ENCODE measurements at places on chromosomes 5 and 9.

- no peak for DNase-seq
Measured at GRCh38 chr9:18477719-18478118, 3.8 kb downstream of the ADAMTSL1 start.

DNA sequence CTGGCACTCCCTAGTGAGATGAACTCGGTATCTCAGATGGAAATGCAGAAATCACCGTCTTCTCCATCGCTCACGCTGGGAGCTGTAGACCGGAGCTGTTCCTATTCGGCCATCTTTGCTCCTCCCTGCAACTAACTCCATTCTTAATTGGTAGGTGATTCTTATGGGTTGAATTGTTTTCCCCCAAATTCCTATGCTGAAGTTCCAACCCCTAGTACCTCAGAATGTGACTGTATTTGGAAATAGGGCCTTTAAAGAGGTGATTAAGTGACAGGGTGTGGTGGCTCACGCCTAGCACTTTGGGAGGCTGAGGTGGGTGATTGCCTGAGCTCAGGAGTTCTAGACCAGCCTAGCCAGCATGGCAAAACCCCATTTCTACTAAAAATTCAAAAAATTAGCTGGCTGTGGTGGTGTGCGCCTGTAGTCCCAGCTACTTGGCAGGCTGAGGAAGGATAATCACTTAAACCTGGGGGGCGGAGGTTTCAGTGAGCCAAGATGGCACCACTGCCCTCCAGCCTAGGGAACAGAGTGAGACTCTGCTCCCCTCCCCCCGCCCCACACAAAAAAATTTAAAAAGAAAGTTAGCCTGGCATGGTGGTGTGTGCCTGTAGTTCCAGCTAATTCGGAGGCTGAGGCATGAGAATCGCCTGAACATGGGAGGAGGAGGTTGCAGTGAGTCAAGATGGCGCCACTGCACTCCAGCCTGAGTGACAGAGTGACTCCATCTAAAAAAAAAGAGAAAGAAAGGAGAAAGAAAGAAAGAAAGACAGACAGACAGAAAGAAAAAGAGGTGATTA is 25.2 kb upstream of the FOCAD start:
- no peak for DNase-seq

- DNase-seq = no peak
Measured at GRCh38 chr9:129607027-129607387, 13.9 kb downstream of the C9orf50 start.

DNA sequence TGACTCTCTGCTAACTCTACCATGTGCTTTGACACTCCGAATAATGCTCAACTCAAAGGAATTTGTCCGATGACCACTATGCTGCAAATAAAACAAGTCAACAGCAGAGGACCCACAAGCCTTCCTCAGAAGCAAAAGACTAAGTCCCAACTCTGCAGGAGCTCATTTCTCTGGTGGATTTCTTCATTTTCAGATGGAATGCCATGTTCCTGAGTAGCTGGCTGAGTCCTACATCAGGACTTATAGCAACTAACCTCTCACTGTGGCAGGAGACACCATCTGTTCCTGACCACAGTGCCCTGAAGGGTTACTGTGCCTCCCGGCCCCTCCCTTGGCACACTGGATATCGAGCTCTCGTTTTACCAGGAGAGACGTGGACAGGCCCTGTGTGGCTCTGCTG is 20.8 kb downstream of the LHFPL2 start:
- DNase-seq = no peak

DNA sequence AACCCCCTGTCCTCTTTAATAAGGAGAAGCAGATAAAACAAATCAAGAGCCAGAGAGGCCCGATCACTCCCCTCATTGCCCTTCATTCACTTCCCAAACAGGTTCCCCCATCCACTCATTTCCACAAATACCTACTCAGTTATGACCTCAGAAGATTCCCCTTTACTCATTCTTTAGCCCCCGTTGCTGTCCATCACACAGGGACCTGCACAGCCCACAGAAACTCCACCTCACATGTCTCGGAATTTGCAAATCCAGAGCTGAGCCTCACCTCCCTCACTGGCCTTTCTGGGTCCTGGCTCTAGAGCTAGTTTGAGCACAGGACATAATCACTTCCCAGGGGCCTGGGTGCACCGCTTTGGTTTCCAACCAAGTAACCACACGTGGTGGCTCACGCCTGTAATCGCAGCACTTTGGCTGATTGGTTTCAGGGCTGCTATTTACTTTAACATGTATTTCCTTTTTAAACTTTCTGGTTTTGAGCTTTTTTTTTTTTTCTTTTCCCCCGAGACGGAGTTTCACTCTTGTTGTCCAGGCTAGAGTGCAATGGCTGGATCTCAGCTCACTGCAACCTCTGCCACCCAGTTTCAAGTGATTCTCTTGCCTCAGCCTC is 17.8 kb downstream of the ATP6V0E1 start:
- DNase-seq = no peak

DNA sequence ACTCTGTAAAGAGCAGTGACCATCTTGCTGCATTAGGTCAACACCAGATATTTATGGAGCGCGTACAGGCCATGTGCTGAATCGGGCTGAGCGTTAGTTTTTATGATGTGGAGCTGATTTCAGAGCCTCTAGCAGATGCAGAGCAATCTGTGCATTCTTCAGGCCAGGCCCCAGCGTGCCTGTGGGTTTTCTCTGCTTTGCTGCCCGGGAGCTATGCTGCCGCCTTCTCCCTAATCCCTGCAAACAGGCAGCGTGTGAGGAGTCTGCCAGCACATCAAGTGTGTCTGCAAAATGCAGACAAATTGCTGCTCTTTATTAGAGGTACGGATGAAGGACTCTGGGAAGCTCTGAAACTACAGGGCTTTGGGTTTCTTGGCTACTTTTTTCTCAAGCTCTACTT is 170.0 kb downstream of the NTRK2 start:
- peak; percentile 53 for DNase-seq

DNA sequence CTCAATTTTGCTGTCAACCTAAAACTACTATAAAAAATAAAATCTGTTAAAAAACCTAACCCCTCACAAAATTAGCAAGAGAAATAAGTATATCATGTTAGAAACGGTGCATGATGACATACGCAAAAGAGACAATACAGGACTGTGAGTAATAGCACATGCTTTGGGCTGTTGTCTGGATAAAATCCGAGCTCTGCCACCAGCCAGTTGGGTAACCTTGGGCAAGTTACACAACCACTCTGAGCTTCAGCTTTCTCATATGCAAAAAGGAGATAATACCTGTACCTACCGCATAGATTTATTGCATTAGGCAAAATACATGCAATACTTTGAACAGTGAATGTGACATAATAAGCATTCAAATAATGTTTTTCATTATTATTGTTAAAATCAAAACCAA is 481.7 kb downstream of the TLE1 start:
- DNase-seq = no peak

DNA sequence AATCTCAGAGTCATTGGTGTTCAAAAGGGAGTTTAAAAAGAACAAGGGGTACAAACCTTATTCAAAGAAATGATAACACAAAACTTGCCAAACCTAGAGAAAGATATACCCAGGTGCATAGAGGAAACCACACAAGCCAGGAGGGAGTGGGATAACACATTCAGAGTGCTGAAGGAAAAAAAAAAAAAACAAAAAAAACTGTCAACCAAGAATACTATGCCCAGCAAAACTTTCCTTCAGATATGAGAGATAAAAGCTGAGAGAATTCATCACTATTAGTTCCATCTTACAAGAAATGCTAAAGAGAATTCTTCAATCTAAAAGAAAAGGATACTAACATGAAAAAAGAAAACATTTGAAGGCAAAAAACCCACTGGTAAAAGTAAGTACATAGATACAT is 11.5 kb upstream of the TESK1 start:
- DNase-seq = no peak

DNA sequence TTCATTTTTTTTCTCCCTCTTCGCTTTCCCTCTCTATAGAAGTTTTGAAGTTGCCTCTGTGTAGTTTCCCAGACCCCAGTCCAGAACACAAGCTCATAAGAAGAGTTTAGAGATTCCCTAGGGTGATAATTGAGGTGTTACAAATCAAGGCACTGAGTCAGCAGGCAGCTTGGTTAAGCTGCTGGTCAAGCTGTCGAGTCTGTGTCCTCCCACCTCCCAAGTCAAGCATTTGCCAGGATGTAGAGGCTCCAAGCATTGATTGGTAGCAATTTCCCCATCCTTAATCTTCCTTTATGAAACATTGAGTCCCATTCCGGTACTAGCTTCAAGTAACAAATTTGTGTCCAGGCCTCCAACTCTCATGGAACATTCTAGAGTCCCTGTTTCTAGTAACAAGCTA is 47.5 kb upstream of the SLC1A1 start:
- no peak for DNase-seq

DNA sequence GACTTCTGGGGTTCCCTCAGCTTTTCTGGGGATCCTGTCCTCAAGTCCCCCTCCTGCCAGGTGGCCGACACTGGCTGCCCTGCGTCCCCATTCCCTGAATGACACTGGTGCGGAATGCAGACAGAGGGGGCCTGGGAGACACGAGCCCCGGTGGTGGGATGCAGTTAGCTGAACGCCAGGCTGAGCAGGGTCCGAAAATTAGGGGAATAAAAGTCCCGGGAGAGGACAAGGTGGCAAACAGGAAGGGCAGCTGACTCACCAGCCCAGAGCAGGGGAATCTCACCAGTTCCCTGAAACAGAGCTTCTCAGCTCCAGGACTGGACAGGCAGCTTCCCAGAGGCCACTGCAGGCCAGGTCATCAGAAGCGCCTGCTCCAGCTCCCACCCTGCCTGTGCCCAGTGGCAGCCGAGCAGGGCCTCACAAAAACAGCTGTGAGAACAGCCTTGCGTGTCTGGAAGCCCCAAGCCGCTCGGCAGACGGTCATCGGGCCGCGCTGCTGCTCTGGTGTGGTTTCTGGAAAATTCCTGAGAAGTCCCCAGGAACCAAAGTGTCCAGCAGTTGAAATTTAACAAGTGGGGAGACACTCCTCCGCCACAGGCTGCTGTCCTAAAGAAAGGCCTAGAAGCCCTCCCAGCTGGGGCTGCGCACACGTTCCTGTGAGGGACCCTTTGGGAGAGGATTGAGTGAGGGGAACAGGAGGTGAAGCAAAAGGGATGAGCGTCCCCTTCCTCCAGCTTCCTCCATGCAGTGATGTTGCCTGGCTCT is 47.6 kb upstream of the EXOC3 start:
- DNase-seq = no peak

DNA sequence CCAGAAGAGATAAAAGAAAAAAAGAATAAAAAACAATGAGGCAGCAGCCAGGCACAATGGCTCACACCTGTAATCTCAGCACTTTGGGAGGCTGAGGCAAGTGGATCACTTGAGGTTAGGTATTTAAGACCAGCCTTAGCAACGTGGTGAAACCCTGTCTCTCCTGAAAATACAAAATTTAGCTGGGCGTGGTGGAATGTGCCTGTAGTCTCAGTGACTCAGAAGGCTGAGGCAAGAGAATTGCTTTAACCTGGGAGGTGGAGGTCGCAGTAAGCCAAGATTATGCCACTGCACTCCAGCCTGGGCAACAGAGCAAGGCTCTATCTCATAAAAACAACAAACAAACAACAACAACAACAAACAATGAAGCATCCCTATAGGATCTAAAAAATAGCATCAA is 121.5 kb downstream of the HMHB1 start:
- DNase-seq = no peak

GRCh38 chr5:39376293-39376714 is 12.0 kb upstream of the C9 start:
- no peak for DNase-seq

- no peak for DNase-seq
Measured at GRCh38 chr5:14211818-14212803, 69.0 kb downstream of the TRIO start.

DNA sequence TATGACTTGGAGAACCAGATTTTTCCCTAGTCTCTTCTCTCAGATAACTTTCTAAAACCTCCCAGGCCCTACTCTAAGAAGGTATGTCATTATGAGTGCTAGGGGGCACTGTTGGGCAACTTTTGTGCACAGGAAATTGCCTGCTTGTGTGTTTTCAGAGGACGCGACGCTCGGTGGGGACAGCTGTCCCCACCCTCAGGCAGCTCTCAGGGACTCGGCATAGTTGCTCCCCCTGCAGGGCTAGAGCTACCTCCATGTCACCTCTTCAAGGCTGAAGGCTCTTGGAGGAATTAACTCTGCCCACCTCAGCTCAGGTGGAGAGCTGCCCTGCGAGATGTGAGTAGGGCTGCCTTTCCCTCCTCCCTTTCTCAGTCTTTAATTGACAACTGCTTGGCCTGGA is 10.2 kb upstream of the TIFAB start:
- DNase-seq = no peak

DNA sequence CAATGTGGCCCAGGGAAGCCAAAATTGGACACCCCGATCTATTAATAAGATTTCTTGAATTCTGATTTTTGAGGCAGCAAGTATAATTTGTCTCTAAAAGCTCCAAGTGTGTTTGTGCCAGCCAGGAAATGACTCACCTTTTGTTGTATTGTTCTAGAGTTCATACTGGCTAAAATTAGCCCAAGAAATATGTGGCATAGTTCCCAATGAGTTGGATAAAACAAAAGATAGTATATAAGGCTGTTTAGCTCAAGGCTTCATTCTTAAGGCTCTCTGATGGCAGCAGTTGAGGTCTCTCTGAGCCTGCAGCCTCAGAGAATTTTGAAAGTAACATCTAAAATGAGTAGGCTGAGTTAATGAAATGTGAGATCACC is 21.6 kb downstream of the HMGXB3 start:
- peak; percentile 42 for DNase-seq

- no peak for DNase-seq
Measured at GRCh38 chr5:108957333-108957732, 209.6 kb downstream of the FER start.

- no peak for DNase-seq
Measured at GRCh38 chr5:107023732-107024131, 647.0 kb downstream of the EFNA5 start.

GRCh38 chr9:71743217-71743705 is 25.1 kb downstream of the CEMIP2 start:
- DNase-seq = no peak

DNA sequence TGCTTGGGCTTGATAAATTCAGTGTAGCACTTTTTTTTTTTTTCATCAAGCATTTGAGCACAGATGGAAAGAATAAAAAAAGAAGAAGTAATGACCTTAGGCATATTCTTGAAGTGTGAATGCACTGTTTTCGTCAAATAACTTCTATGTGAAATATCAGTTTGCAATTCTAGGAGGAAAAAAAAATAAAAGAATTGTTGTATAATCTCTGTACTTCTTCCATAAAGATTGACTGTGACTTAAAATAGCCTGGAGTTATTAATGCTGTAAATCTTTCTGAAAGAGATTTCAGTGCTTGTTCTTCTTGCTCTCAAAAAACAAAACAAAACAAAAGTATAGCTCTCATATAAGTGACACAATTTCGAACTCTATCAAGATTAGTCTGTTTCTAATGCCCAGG is 536.9 kb upstream of the ZNF608 start:
- DNase-seq = no peak

DNA sequence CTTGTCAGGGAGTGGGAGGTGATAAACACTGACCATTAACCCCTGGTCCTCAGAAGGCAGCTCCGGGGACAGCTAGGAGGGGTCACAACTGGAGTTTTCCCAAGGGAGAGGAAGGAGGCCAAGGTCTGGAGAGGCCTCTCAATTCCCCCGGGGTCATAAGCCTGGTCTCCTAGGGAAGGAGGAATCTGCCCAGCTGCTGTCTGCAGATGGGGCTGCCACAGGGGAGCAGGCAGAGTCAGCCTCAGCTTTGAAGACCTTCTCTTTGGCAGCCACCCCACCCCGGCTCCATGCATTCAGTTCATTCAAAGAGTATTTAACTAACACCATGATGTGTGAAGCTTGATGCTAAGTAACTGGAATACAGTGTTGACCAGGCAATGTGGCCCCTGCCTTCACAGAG is 74.6 kb upstream of the HSPA9 start:
- DNase-seq = no peak

- no peak for DNase-seq
Measured at GRCh38 chr9:119216651-119217331, 152.4 kb downstream of the BRINP1 start.
